ENCODE measurements at places on chromosomes 13 and 19.
A peak's percentile ranks its signal among the peaks of the same experiment; 100 is the strongest.

DNA sequence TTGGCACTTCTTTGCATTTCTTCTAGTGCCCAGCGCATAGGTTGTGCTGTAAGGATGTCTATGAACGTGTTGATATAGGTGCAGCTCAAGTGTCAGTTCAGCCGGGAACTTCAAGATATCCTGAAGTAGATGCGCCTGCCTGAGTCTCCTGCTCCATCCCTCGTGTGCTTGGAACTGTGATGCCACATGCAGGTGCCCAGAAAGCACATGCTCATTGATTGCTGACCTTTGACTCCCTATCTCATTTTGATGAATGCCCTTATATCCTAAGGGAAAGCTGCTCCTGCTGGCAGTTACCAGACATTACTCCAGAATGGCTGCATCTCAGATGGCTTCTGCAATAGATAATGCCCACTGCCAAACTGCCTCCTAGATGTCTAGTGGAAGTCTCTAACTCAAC lies 40.9 kb downstream of the CBY2 start:
- DNase-seq, result no peak

GRCh38 chr19:33493401-33494275 lies 28.0 kb downstream of the PEPD start:
- DNase-seq, result no peak

GRCh38 chr19:1474011-1474764 lies 4.8 kb downstream of the C19orf25 start:
- no peak for DNase-seq

- DNase-seq, result peak; percentile 9
Measured at GRCh38 chr13:28493740-28494503, 1.0 kb downstream of the FLT1 start.

DNA sequence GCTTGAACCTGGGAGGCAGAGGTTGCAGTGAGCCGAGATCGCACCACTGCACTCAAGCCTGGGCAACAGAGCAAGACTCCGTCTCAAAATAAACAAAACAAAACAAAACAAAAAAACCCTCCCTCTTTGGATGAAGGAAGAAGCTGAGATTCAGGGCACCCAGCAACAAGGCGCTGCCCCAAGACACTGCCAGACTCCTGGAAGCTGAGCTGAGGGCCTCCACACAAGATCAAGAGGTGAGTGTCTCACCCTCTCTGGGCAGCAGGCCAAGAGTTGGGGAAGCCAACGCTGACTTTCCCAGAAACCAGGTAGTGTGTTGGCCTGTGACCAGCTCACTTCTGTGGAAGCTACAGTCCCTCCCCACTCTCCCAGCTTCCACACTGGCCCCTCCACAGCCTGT lies 3.7 kb upstream of the TYROBP start:
- DNase-seq, result no peak

GRCh38 chr13:57632276-57633140 lies 964 bp downstream of the PCDH17 start:
- no peak for DNase-seq

- no peak for DNase-seq
Measured at GRCh38 chr19:6728346-6728745, 7.9 kb upstream of the C3 start.

- no peak for DNase-seq
Measured at GRCh38 chr13:92313382-92313781, 913.2 kb upstream of the GPC6 start.

- no peak for DNase-seq
Measured at GRCh38 chr13:43397111-43397510, 373.7 kb downstream of the DNAJC15 start.

- no peak for DNase-seq
Measured at GRCh38 chr19:6693056-6693471, 23.1 kb upstream of the TNFSF14 start.

DNA sequence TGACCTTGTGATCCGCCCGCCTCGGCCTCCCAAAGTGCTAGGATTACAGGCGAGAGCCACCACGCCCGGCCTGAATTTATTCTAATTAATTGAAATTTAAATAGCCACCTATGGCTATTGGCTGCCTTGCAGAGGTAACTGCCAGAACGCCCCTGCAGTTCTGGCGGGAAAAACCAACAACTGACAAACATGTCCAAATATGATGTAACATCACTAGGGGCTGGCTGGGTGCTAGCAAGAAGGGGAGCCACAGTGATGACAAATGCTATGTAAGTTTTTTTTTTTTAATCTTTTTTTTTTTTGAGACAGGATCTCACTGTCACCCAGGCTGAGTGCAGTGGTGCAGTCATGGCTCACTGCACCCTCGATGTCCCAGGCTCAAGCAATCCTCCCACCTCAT lies 12.9 kb downstream of the ZSWIM9 start:
- DNase-seq, result no peak

- no peak for DNase-seq
Measured at GRCh38 chr13:49587311-49587847, 2.0 kb upstream of the RCBTB1 start.

DNA sequence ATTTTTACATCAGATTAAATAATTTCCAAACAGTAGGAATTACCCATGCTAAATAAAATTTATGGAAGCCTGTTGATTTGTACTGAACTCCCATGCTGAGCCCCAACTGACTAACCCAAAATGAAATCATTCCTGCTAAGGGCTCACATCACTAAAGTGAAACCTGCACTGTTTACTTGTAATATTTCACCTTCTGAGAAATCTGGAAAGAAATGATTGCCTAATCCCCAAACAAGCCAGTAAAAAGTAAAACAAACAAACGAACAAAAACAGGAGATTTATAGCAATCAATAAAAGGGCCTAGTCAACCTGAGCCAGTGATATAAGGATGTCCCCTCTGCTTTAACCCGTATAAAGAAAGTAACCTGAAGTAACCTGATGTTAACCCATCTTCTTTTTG lies 1599.8 kb downstream of the OLFM4 start:
- DNase-seq, result no peak

GRCh38 chr19:703329-703650 lies 5.4 kb upstream of the PALM start:
- DNase-seq, result no peak

DNA sequence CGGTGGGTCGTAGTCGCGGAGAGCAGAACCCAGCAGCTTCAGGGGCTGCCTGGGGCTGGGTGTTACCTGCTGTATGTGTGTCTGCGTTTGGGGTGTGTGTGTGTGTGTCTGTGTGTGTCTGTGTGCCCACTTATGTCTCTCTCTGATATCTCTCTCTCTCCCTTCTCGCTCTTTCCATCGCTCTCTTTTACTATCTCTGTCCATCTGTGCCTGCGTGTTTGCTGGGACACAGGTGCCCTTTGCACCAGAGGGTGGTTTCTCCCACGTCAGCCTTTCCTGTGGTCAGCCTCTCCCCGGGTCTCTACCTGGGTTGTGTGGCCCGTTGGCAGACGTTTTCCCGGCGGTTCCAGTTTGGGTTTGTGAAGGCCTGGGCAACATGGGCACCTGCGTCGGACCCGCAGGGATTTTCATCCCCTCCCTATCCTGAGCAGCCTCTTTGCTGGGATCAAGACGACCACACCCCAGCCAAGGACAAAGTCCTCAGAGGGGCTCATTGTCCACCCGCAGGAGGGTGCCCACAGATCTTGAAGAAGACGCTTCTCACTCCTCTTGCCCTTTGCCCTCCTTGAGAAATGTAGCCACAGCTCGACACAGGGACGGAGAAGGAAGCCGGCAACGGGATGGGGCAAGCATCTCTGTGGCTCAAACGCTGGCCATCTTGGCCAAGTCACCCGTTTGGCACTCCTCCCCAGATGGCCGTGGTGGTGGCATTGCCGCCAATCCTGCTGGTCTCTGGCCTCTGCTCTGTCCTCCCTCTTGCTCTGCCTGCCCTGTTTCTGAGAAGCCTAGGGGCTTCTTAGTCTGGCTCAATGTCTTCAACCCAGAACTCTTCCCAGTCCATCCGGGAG lies 43.3 kb downstream of the ZNF146 start:
- no peak for DNase-seq

- DNase-seq, result peak; percentile 34
Measured at GRCh38 chr13:99796175-99796819, 175.3 kb downstream of the ZIC5 start.

GRCh38 chr13:44710576-44710975 lies 134.4 kb upstream of the TSC22D1 start:
- peak; percentile 7 for DNase-seq

- DNase-seq, result no peak
Measured at GRCh38 chr13:25110956-25111584, 15.1 kb downstream of the PABPC3 start.

- DNase-seq, result no peak
Measured at GRCh38 chr13:63048653-63049052, 1633.0 kb upstream of the PCDH20 start.

GRCh38 chr19:51784922-51785690 lies 9.9 kb upstream of the FPR3 start:
- DNase-seq, result peak; percentile 36

- DNase-seq, result no peak
Measured at GRCh38 chr13:99178636-99179035, 22.0 kb upstream of the UBAC2 start.

DNA sequence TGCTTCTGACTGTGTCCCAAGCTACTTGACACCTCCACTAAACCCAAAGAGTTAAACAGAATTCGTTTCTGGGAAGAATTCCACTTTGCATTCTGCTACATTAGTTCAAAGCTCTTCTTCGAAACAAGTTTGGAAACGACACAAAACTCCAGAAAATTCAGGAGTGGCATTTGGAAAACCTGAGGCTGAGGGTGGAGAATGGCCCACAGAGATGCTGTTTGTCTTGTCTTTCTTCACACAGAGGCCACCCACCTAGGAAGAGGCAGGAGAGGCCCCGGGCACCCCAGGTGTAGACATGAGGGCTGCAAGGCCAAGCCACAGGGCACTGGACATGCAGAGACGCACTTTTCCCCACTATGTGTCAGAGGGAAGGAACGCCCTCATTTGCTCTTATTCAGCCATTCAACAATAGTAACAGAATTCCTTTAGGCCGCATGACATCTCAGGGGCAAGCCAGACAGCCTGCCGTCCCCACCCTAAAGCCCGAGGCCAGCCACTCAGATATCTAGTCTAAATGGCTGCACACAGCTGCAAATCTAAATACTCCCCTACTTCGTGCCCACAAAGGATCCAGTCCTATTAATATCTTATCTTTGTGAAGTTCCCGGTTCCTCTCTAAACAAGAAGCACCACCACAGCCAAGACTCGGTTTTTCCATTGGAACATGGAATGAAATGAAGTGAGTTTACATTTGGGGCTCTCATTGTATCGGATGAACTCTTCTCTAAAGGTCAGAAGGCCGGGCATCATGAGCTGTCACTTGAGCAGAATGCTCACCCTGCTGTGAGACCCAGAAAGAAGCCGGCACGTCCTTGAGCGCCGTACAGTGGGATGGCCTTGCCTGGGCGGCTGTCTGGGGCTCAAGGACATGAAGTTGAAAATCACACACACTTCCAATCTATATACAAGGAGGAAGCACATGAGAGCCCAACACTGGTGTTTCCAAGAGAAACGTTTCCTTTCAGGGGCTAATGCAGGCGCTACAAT lies 19.8 kb downstream of the COL4A1 start:
- DNase-seq, result no peak

- no peak for DNase-seq
Measured at GRCh38 chr13:27919659-27919933, 204 bp upstream of the PDX1 start.

DNA sequence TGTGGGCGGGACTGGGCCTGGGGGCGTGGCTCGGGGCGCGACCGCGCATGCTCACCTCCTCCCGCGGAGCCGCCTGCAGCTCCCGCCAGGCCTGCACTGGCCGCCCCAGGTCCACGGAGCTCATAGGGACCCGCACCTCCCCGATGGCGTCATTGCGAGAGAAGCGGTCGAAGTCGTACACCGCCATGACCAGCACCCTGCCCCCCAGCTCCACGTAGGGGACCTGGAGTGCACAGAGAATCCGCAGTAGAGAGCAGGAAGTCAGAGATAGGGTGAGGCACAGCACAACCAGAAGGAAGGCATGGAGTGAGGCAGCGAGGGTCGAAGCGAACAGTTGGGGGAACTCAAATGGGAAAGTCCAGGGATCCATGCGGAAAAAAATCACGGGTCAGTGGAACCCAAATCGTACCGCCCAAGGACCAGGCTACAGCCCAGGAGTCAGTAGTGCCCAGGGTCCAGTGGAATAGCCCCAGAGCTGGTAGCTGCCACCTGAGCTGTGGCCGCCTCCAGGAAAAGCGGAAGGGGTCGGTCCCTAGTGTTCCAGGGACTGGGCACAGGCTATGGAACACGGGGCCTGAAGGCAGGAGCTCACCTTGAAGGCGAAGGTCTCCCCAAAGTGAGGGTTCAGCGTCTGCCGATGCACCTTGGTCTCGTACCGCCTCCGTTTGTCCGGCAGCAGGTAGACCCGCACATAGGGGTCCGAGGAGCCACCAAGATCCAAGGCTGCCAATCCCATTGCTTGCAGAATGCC lies 4.8 kb downstream of the SYT5 start:
- no peak for DNase-seq

- no peak for DNase-seq
Measured at GRCh38 chr13:26599860-26600259, 42.4 kb downstream of the WASF3 start.

GRCh38 chr19:50003810-50004419 lies 21.3 kb downstream of the VRK3 start:
- DNase-seq, result no peak

DNA sequence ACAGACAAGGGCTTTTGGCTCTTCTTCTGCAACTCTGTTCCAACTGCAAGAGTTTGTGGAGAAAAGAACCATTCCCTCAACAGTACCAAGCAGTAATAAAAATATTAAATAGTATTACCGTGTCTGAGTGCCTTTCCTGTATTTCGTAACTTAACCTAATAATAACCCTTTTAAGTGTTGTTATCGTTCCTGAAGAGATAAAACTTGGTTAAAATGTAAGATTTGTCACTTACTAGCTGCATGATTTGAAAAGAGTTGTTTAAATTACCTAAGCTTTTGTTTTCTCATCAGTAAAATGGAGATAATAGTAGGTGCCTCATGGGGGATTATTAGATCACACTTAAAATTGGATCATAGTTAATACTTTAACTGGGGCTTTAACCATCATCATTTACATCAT lies 447.2 kb downstream of the GPC5 start:
- no peak for DNase-seq

GRCh38 chr13:112887151-112887550 lies 81.9 kb upstream of the MCF2L start:
- DNase-seq, result no peak

GRCh38 chr19:48965806-48966540 lies 864 bp downstream of the FTL start:
- peak; percentile 79 for DNase-seq

- peak; percentile 77 for DNase-seq
Measured at GRCh38 chr19:46016426-46017094, 6.3 kb downstream of the PGLYRP1 start.

- DNase-seq, result no peak
Measured at GRCh38 chr13:76632401-76633044, 253.7 kb downstream of the KCTD12 start.
